Lung (tissue), 17 donors: ENCODE measurements at places on chromosomes 11 and 22. TPM values are rescaled to one million over a fixed set of nuclear protein-coding genes. Genes with fewer than 3 reads are reported as not detected.
A peak's percentile ranks its signal among the peaks of the same experiment; 100 is the strongest.

The HMGXB4 gene
- 14.7 TPM for total RNA-seq

DNA sequence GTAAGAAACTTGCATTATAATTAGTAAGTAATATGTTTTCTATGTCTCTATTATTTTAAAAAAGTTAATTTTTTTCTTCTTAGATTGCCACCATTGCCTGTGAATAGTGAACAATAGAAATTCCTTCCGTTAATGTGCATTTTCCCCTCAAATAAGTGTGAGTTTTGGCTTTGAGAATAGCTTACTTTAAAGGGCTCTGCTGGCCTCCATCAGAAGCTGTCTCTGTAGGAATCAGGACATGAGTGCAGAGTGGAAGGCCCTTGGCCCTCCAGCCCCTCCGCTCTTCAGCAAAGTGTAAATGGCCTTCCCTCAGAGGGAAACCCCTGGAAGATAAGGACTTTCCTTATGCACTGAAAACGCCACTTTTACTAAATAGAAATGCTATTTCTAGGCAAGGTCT is 24.1 kb upstream of the ADORA2A start:
- no peak for DNase-seq

- no peak for DNase-seq
Observed at GRCh38 chr11:96074551-96075310, 150.8 kb upstream of the MTMR2 start.

- peak; percentile 51 for DNase-seq
Observed at GRCh38 chr11:6319001-6319703, 1.1 kb downstream of the CAVIN3 start.

DNA sequence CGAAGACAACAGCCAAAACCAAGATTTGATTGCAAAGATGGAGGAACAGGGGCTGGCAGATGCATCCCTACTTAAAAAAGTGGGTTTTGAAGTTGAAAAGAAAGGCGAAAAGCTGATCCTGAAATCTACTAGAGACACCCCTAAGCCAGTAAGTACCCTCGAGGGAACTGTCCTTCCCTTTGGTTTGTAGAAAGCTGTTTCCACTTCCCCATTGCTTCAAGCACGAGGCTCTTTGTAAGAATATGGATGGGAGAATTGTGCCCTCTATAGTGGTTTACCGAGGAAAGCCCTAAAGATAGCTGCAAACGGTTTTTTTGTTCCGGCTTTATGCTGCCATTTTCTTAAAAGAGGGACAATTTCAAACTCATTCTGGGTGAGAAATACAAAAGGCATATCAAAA is 133.9 kb downstream of the WNT7B start:
- DNase-seq: no peak

- no peak for DNase-seq
Observed at GRCh38 chr11:111179184-111179910, 66.2 kb upstream of the POU2AF2 start.

DNA sequence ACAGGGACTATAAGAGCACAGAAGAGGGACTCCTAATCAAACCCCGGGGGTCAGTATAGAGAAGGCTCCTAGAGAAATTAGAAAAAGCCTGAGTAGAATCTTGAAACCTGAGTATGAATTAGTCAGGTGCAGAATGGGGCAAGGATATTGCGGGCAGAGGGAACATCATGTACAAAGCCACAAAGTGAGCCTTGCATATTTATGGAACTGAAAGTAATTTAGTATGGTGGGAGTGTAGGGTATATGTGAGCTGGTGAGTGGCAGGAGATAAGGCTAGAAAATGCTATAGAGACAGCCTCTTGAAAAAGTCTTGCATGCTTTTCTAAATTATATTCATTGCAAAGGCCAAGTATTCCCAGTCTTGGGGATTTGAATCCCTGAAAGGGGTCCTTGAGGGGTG is 93.7 kb downstream of the STIM1 start:
- DNase-seq: no peak

The TP53I11 gene
- total RNA-seq: 51.2 TPM

The SLC37A4 gene
- total RNA-seq: 16.2 TPM

The KCNK4 gene
- not detected for total RNA-seq

DNA sequence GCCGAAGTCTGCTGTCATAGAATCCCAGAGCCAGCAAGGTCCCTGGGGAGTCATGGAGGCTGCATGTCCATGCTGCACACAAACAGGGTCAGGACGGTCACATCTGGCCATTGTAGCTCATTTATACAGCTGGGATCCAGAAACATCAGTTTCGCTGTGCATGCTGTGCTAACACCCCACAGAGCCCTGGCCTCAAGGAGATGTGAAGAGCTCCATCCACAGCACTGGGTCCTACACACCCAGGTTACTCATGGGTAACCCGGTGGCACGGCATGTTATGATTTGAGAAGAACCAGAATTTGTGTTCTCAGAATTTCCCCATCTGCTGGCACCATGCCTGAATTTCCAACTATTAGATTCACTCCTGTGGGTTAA is 146.3 kb upstream of the ARHGAP20 start:
- DNase-seq: no peak

The RAG2 gene
- total RNA-seq: not detected

The SCGB1C1 gene
- total RNA-seq: not detected
